ENCODE measurements at places on chromosomes 6 and 20. TPM values are rescaled to one million over a fixed set of nuclear protein-coding genes. Genes with fewer than 3 reads are reported as not detected.
A peak's percentile ranks its signal among the peaks of the same experiment; 100 is the strongest.

The CFAP206 gene
- total RNA-seq: 37.8 TPM

The ZBTB46 gene
- 12.5 TPM for total RNA-seq

The RAB44 gene
- 0.56 TPM for total RNA-seq

The IL17F gene
- not detected for total RNA-seq

DNA sequence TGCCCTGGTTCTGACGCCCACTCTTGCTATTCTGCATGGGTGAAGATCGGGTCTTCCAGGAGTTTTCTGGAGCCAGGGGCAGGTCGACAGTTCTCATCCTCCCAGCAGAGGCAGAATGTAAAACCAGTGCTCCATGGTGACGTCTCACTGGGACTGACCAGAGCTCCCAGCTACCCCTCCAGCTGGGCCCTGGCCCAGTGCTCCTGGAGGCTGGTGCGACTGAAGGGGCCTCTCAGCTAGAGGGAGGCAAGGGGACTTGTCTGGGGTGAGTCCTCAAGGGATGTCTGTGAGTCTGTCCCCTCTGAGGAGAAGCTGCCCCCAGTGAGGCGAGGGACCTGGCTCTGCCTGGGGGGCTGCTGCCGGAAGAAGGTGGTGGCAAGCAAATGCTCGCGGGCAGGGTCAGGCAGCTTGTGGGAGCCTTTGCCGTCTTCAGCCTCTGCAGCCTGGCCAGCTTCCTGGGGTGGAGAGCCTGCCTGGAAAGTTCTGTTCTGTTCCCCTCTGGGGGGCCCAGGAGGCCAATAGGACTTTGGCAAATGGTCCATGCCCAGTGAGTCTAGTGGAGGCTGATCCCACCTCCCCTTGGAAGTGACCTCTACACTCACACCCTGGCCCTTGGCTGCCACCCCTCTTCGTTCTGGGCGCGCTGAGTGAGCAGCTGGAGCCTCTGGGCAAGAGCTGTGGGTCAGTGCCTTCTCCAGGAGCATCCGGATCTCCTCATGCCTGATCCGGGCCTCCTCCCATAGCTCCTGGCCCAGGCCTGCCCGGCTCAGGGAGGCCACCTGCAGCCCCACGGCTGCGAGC lies 47.5 kb downstream of the KIAA1755 start:
- peak; percentile 44 for DNase-seq
- no peaks in the 10 kb centered on the region for H3K27me3 ChIP-seq
- H3K36me3 ChIP-seq: no peaks in the 10 kb centered on the region
- H3K27ac ChIP-seq: no peak overlapping the region

DNA sequence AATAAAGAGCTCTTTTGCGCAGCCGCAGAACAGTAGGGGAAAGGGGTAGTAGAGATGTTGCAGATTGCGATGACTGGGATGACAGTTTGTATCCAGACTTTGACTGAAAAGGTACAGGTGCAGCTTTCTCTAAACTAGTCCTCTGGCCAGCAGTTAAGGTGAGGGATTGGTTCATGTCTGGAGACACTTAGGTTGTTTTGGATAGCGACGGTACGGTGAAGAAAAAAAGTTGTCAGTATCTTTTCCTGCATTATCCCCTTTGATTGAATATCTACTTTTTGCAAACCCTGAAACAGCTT lies 537 bp downstream of the PRR3 start:
- DNase-seq: no peak
- H3K4me1 ChIP-seq: peaks cover 16% of the 10 kb centered on the region
- peak overlapping the region; percentile 92 for H3K4me3 ChIP-seq

DNA sequence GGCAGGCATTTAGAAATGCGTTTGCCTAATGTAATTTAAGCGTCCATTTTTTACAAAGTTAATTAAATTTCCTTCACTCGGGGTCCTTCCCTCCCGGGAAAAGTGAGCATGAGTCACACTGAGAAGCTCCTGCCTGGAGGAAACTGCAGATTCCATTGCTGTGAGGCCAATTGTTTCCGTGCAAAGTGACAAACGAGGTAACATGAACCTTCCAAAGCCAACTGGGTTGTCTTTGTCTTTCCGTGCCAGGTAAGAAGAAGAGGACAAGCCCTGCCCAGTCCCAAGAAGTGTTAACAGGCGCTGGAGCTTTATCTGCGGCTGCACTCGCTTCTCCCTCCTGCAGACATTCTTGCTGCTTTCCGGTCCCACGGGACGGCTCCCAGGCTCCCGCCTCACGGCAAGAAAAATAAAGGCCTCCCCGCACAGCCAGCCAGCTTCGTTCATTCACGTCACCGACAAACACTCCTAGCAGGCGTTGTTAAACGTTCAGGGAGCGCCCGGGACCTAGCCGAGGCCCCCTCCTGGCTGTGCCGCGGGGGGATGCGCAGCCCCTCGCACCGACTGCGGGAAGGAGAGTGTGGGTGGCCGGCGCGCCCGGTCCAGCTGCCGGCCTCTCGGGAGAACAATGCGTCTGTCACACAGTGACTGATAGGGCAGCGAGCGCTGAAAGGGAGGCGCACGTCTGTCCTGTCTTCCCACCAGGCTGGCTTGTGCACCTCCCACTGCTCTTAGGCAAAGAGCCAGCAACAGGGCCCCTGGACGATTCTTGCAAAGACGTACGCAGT lies 61.5 kb upstream of the HDDC2 start:
- H3K36me3 ChIP-seq: no peaks in the 10 kb centered on the region
- peak; percentile 94 for DNase-seq
- peaks cover 20% of the 10 kb centered on the region for H3K4me1 ChIP-seq
- H3K4me3 ChIP-seq: peak overlapping the region; percentile 64

GRCh38 chr6:124234801-124235200 lies 431.1 kb downstream of the NKAIN2 start:
- H3K36me3 ChIP-seq: no peaks in the 10 kb centered on the region
- DNase-seq: no peak
- no peaks in the 10 kb centered on the region for H3K4me1 ChIP-seq
- no peak overlapping the region for H3K27ac ChIP-seq
- H3K27me3 ChIP-seq: no peaks in the 10 kb centered on the region

DNA sequence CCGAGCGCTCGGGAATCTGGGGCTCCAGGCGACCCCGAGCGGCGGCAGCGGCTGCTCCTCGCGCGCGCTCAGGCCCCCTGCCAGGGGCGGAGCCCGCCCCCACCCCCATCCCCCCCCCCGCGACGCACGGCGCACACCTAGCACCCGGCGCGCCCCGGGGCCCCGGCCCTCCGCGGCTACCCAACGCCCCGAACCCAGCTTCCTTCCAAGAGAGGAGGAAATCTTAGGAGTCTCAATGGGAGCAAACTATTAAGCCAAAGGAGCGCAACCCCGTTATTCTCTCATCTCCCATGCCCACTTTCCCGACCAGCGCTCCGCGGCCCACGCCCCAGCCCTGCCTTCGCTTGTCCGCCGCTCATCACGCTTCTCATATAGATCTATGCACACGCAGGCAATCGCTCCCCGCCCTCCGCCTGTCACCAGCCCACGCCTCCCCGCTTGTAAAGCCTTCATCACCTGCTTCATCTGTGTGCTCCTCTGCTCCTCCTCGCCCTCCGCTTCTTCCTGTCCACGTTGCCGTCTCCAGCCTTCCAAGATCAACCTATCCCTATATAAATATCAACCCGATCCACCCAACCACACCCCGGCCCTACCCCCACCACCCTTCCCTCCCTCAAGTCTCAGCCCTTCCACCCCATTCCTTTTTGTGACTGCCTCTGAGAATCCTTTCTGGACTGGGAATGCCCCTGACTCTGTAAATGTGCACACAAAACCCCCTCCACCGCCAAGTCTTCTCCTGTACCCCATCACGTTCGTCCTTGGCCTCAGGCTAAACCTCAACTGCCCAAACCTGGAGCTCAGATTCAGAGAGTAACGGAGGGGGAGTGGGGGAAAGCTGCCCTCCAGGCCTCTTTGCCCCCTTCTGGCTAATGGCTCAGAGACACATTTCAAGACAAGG lies at the start of gene DLK2:
Gene DLK2 (minus strand): TSS at position 18 of the 898 bp plus-strand sequence. CDS start 723 bp downstream, outside the sequence.
- no peak within 1 kb of the TSS for H3K27ac ChIP-seq
- H3K36me3 ChIP-seq: no peaks in the 10 kb centered on the region
- H3K4me3 ChIP-seq: peak within 1 kb of the TSS; percentile 50
- H3K27me3 ChIP-seq: no peaks in the 10 kb centered on the region

DNA sequence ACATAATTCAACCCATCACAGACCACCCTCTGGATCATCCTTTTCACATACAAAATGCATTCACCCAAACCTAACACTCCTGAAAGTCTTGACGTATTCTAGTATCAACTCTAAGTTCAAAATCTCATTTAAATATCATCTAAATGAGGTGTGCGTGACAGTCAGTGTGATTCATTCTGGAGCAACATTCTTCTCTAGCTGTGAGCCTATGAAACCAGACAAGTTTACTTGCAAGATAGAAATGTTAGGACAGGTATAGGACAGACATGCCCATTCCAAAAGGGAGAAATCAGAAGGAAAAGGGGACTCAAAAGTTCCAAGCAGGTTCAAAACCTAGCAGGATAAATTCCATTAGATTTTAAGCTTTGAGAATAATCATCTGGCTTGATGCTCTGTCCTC lies 329.7 kb downstream of the CD83 start:
- H3K27ac ChIP-seq: no peak overlapping the region
- H3K4me1 ChIP-seq: peaks cover 13% of the 10 kb centered on the region
- no peaks in the 10 kb centered on the region for H3K27me3 ChIP-seq

- no peaks in the 10 kb centered on the region for H3K4me1 ChIP-seq
- H3K36me3 ChIP-seq: no peaks in the 10 kb centered on the region
- H3K27me3 ChIP-seq: no peaks in the 10 kb centered on the region
- H3K27ac ChIP-seq: no peak overlapping the region
Measured at GRCh38 chr6:39906318-39906761, 27.9 kb downstream of the MOCS1 start.

DNA sequence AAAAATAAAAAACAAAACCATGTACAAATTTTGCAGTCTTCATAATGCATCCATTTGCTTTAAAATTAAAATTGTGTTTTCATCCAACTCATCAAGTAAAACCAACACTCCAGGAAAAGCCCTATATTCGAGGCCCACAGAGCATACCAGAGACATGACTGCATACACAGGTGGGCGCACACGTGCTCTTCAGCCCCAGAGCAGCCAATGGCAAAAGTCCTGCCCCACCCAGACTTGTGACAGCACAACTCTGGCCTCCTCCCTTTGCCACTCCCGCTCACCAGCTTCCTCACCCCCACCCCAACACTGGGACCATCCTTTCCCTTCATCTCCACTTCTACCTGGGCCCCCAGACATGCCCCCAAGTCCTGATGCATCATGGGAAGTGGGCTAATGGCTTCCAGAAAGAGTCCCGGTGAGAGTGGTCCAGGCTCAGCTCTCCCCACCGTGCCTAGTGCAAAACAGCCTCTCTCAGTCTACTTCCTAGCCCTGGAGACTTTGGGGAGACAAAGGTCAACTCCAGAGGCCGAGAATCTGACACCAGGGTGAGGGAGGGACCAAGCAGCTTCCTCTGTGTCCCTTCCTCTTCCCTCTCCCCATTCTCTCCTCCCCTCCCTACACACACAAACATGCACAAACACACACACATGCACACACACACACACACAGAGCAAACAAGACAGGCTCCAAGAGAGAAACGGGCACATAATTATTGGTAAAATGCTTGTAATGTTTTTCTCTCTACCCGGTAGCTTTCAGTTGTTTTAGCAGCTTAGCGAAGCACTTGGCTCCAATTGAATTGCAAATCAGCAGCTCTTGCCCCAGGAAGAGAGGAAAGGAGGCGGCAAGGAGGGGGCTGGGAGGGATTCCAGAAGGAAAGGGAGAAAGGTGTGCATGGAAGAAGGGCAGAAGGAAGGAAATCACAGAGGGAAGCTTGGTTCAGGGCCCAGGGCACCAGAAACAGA lies 14.3 kb downstream of the GRM4 start:
- no peak overlapping the region for H3K27ac ChIP-seq
- H3K4me3 ChIP-seq: no peak overlapping the region
- DNase-seq: no peak
- H3K27me3 ChIP-seq: no peaks in the 10 kb centered on the region
- H3K4me1 ChIP-seq: no peaks in the 10 kb centered on the region
- no peaks in the 10 kb centered on the region for H3K36me3 ChIP-seq

GRCh38 chr6:25601800-25602673 lies 50.0 kb upstream of the SCGN start:
- no peaks in the 10 kb centered on the region for H3K36me3 ChIP-seq
- H3K27me3 ChIP-seq: no peaks in the 10 kb centered on the region
- H3K4me1 ChIP-seq: no peaks in the 10 kb centered on the region
- no peak for DNase-seq
- H3K27ac ChIP-seq: no peak overlapping the region

GRCh38 chr6:1418471-1419191 lies 29.3 kb downstream of the FOXF2 start:
- no peak overlapping the region for H3K4me3 ChIP-seq
- no peaks in the 10 kb centered on the region for H3K4me1 ChIP-seq
- DNase-seq: no peak
- no peak overlapping the region for H3K27ac ChIP-seq
- H3K27me3 ChIP-seq: no peaks in the 10 kb centered on the region

GRCh38 chr20:6184086-6184485 lies 61.3 kb upstream of the FERMT1 start:
- H3K4me1 ChIP-seq: no peaks in the 10 kb centered on the region
- H3K27ac ChIP-seq: no peak overlapping the region
- no peaks in the 10 kb centered on the region for H3K27me3 ChIP-seq
- no peak overlapping the region for H3K4me3 ChIP-seq
- no peaks in the 10 kb centered on the region for H3K36me3 ChIP-seq

Measured in testis (tissue), 5 donors.